ENCODE measurements at places on chromosomes 16 and 17. TPM values are rescaled to one million over a fixed set of nuclear protein-coding genes. Genes with fewer than 3 reads are reported as not detected.

The FKBP10 gene
- total RNA-seq, result 11.7 TPM

The PABPN1L gene
- total RNA-seq, result not detected

The UTS2R gene
- not detected for total RNA-seq

The MYH2 gene
- not detected for total RNA-seq

The TP53TG3F gene
- not detected for total RNA-seq

The CBFA2T3 gene
- 1.5 TPM for total RNA-seq

DNA sequence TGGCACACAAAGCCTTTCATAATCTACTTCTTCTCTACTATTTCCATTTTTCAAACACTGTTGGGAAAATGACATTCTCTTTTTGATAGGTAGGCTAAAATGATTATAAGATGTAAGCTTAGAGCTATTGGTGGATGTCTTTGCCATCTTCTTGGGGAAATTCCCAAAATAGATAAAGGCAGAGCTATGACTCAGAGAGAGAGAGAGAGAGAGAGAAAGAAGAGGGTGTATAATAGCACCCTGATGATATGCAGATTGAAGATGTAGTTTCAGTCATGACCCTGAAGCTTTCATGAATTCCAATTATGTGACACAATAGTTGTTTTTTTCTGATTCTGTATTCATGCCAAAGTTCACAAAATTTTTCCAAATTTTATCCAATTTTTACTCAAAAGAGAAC, 529.1 kb downstream of the HS3ST4 start:
- H3K27ac ChIP-seq, result no peak overlapping the region
- H3K27me3 ChIP-seq, result no peaks in the 10 kb centered on the region

- no peaks in the 10 kb centered on the region for H3K36me3 ChIP-seq
- H3K4me3 ChIP-seq, result no peak overlapping the region
- no peaks in the 10 kb centered on the region for H3K27me3 ChIP-seq
These were observed 44.9 kb downstream of the DNAH17 start for GRCh38 chr17:78532311-78532710.

DNA sequence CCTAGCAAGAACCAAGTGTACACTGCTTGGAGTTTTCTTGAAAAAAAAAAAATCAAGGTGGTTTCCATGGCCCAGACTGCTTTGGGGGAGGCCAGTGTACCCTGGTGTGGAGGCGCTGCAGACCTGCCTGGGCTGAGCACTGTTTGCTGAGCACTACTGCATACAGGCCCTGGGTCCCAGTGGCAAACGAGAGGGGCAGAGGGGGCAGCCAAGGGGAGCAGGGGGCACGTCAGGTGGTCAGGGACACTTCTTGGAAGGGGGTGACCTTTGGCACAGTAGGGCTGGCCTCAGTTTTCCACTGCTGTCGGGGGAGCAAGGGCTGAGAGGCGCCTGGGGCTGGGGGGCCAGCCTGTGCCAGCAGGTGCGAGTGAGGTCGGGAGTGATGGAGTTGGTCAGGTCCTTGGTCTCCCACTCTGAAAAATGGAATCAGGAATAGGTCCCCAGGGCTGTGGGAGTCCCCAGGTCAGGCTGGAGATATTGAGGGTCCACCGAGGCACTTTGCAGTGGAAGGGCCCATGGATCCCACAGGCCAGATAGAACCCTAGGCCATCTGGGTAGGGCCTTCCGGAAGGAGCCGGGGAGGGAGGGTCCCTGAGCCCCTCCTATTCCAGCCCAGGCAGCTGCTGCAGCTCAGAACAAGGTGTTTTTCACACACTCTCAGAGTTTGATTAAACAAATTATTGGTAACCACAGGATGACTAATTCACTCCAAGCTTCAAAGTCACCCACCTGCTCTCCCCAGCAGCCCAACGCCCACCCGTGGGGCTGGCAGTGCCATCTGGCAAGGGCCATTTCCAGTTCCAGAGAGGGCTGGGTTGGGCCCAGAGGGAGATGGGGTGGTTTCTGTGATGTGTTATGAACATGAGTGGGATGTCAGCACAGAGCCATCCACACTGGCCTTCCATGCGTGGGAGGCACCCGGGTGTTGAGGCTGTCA, 3.5 kb downstream of the ZFPM1 start:
- no peak for DNase-seq
- H3K27ac ChIP-seq, result no peak overlapping the region
- no peaks in the 10 kb centered on the region for H3K27me3 ChIP-seq
- peak overlapping the region; percentile 65 for H3K4me3 ChIP-seq
- H3K36me3 ChIP-seq, result no peaks in the 10 kb centered on the region

DNA sequence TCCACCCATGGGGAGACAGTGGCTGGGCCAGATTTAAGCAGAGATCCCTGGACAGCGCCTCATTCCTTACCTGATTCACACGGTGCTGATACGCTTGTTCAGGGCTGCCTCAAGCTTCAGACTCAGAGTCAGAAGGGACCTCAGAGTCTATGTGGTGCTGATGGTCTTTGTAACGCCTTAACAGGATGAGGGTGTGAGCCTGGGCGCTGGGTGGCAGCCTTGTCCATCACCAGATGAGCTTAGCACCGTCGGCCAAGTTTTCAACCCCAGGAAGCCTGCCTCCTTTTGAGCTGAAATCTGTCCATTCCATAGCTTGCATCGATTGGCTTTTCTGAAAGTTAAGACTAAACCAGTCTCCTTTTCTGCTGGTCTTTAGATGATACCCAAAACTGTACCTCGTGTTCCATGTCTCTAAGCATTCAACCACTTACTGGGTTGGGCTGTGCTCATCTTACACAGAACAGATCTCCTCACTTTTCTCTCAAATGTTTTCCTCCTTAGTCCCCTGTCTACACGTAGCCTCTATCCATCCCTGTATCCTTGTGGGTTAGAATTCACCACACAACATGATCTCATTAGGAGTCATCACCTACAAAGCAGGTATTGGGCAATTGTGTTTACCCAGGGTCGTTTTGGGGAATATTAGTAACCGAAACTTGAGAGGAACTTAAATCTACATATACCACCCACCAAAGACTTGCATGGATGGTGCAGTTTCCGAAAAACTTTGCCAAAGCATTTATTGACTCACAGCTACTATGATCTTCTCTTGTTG, 573.4 kb downstream of the CDH13 start:
- no peaks in the 10 kb centered on the region for H3K36me3 ChIP-seq
- no peaks in the 10 kb centered on the region for H3K27me3 ChIP-seq
- no peaks in the 10 kb centered on the region for H3K4me1 ChIP-seq
- no peak overlapping the region for H3K27ac ChIP-seq
- DNase-seq, result no peak

GRCh38 chr16:1159973-1160772, 7.3 kb downstream of the CACNA1H start:
- H3K4me1 ChIP-seq, result no peaks in the 10 kb centered on the region
- no peaks in the 10 kb centered on the region for H3K36me3 ChIP-seq
- H3K27me3 ChIP-seq, result peaks cover 86% of the 10 kb centered on the region
- no peak overlapping the region for H3K4me3 ChIP-seq

DNA sequence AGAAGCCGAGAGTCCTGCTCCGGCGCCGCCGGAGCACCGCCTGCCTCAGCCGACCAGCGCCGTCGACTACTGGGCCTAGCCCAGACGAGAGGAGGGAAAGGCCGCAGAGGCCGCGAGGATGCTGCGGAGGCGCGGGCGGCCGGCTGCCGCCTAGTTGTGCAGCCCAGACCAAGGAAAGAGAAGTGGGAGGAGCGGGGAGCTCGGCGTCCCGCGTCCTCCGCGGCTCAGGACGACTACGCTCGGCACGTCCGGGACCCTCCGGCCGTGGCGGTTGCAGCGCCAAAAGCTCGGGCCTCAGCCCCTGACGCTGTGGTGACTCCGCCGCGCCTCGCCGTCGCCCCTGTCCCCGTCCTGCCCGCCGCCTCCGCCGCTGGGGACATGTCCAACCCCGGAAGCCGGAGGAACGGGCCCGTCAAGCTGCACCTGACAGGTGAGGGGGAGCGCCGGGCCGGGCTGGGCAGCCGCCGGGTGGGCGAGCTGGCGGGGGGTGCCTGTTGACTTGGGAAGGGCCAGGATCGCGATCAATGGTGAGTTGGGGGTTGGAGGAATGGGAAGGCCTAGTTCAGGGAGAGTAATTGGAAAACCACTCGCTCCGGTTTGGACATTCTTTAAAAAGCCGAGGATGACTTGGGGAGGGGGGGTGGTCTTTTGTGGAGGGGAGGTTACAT, 37.7 kb downstream of the RNF135 start:
- H3K4me1 ChIP-seq, result peaks cover 14% of the 10 kb centered on the region
- peak overlapping the region; percentile 84 for H3K4me3 ChIP-seq
- peaks cover 4% of the 10 kb centered on the region for H3K36me3 ChIP-seq
- peak overlapping the region; percentile 90 for H3K27ac ChIP-seq
- DNase-seq, result peak; percentile 72
- H3K27me3 ChIP-seq, result no peaks in the 10 kb centered on the region

DNA sequence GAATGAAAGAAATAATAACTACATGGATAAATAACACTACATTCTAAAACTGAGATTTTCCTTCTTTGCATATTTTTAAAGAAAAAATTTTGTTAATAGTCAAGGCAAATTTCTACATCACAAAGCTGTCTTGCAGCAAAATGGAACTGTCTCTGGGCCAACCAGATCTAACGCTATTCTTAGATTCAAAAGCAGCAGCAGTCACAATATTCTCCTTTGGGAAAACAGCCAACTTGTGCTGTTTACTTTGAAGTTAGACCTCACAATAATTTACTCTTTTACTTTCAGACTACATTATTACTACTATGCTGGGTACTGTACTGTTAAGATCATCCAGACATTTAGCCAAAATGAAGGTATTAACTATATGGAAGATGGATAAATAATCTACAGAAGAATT, 189.1 kb downstream of the CEP112 start:
- H3K27me3 ChIP-seq, result no peaks in the 10 kb centered on the region
- H3K27ac ChIP-seq, result no peak overlapping the region
- no peak for DNase-seq
- H3K36me3 ChIP-seq, result no peaks in the 10 kb centered on the region

DNA sequence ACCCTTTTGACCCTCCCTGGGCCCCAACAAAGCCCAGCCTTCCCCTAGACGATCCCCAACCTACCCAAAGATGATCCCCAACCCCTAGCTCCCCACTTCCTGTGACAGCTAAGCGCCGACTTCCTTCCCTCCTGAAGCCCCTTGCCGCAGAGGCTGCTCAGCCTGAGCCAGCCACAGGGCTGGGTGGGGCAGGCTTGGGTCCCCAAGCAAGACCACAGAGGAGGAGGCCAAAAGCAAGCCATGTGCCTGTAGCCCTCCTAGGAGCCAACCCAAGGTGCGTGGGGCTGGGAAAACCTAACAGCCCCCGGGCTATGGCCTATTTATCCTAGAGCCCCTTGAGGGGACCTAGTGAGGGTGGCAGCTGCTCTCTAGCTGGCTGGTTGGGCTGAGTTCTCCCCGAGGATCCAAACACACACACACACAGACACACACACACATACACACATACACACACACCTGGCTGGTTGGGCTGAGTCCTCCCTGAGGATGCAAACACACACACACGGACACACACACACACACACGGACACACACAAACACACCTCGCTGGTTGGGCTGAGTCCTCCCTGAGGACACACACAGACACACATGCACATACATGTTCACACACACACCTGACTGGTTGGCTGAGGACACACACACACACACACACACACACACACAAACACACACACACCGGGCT, 4.8 kb downstream of the ARRB2 start:
- H3K36me3 ChIP-seq, result peaks cover 31% of the 10 kb centered on the region
- DNase-seq, result no peak
- H3K27me3 ChIP-seq, result no peaks in the 10 kb centered on the region
- H3K27ac ChIP-seq, result no peak overlapping the region
- peaks cover 9% of the 10 kb centered on the region for H3K4me1 ChIP-seq

DNA sequence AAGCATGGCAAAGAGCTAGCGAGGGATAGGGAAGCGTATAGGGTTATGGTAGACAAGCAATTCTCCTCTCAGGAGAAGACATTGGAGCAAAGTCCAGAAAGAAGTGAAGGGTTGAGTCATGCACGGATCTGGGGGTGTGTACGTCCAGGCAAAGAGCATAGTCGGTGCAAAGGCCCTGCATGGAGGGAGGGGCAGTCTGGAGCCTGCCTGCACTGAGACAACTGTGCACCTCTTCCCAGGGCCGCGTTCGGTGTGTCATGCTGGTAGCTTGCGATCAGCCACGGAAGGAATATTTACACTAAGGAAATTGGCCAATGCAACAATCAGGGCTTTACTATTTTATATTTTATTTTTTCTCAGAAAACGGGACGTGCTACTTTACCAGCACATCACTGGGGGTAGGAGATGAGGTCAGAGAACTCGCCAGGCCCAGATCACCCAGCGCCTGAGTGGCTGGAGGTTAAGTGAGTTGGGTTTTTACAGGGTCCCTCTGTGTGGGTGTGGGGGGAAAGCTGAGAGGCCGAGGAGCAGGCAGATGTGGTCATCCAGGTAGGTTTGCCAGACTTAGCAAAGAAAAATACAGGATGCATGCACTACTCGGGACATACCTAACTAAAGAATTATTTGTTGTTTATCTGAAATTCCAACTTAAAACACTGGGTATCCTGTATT, 6.7 kb upstream of the B9D1 start:
- H3K36me3 ChIP-seq, result no peaks in the 10 kb centered on the region
- DNase-seq, result peak; percentile 58
- H3K27me3 ChIP-seq, result no peaks in the 10 kb centered on the region
- H3K27ac ChIP-seq, result no peak overlapping the region
- no peak overlapping the region for H3K4me3 ChIP-seq

- no peak for DNase-seq
- peak overlapping the region; percentile 89 for H3K27ac ChIP-seq
- H3K27me3 ChIP-seq, result no peaks in the 10 kb centered on the region
- peaks cover 19% of the 10 kb centered on the region for H3K4me1 ChIP-seq
- peak overlapping the region; percentile 76 for H3K4me3 ChIP-seq
These were observed 913 bp upstream of the PRR14 start for GRCh38 chr16:30649725-30650368.

- no peak overlapping the region for H3K27ac ChIP-seq
- peaks cover 4% of the 10 kb centered on the region for H3K27me3 ChIP-seq
These were observed 98.5 kb downstream of the TNFRSF13B start for GRCh38 chr17:16873174-16874035.

DNA sequence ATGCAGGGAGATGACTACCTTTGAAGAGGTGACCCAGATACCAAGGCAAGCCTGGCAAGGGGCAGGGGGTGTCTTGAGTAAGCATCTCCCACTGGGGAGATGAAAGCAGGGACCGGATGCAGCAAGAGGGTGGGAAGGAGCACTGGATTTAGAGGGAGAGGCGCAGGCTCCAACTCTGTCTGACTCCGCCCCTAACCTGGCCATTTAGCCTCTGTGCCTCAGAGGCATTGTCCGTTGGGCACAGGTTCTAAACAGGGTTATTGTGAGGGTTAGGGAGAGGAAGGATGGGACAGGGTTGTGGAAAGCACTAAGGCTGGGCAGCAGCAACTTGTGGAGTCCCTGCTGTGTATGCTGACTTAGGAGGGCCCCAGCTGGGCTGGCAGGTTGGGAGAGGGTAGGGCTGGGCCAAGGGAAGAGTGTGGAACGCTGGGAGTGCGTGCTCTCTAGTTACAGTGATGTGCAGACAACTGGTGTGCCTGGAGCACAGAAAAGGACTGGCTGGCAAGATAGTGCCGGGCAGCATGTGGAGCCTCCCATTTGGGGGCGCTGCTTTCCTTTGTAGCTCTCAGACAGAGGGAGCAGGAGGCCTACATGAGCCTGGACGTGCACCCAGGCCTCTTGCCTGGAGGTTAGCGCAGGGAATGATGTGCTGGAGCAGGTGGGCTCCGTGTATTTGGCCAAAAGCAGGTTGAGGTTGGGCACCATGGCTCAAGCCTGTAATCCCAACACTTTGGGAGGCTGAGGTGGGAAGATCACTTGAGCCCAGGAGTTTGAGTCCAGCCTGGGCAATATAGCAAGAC, 26.2 kb downstream of the TBX2 start:
- H3K27ac ChIP-seq, result no peak overlapping the region
- no peaks in the 10 kb centered on the region for H3K4me1 ChIP-seq
- no peak for DNase-seq
- no peaks in the 10 kb centered on the region for H3K36me3 ChIP-seq

Data from suprapubic skin (tissue), 4 donors.